ENCODE measurements at places on chromosomes 4 and X.

DNA sequence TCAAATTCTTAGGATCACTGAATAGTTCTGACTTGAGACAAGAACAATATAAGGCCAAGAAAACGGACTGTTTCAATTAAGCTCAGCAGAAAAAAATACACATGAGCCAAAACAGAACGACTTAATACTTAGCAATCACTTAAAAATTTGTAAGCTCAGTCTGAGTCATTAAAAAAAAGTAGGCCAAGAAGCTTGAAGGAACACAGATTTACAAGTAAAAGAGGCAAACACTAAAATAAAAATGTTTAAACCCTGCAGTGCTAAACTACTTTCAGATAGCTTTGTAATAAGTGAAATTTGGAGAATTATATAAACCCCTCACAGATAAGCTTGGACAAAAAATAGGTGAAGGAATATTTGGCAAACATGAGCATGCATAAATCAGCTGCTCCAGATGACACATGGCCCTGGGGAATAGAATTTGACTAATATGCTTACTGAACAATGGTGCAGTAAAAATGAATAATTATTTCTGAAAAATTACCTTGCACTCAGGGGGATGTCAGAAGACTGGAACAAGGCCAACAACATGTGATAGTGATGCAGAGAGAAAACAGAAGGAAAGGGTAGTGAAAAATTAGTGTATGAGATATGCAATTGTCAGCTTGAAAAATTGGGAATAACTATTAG, 49.6 kb downstream of the LNX1 start:
- peak; percentile 89 for DNase-seq

GRCh38 chr4:181213551-181213950, 1029.7 kb upstream of the TENM3 start:
- DNase-seq, result no peak

DNA sequence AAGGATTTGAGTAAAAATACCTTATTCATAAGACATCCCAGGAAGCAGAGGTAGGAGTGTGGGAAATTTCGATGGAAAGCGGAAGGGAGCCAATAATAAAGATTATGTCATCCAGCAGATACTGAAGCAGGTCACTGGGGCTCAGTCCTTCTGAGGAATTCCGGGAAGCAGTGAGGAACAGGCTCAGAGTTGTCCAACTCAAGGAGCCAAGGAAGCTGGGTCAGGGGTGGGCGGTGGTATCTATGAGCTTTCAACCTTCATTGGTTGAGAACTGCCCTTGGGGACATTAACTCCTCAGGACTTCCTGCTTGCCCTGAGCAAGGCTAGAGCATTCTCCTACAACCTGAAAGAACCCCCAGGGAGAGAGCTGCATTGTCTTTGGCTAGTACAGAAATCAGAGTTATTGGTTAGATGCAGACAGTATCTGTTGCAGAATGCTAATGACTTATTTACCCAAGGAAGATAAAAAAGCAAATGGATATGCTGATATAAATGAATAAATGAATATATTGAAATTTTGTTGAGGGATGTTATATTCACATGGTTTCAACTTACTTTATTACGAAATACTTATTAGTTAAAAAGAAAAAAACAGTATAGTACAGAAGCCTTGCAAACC, 68.2 kb downstream of the DMP1 start:
- no peak for DNase-seq

DNA sequence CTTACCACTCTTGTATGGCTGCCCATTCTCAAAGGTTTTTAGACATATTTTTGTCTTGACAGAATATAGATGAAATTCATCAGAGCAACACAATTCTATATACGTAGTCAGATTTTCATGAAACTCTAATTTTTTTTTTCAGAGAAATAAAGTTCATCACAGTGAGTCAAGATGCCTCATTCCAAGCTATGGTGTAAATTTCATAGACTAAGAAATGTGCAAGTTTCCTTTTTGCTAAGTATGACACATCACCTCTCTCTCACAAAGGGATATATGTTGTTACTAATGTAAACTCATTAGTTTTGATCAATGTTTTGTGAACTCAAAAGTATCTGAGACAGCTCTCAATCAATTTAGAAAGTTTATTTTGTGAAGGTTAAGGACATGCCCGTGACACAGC, 60.4 kb upstream of the ATXN3L start:
- DNase-seq, result no peak

DNA sequence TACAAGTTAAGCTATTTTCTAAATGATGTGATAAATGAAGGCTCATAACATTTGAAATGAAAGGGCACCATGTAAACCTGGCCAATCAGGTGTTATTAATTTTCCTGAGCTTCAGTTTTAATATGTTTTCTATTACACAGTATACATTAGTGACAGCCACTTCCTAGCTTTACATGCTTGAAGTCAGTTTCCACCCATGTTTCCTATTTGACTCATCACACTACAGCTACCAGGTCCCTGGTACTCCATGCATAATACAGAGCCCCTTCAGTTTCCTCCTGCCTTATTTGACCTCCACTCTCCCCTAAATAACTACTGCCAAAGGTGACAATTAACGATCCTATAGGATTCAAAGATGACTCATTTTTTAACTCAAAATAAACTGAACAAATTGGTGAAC, 18.3 kb downstream of the ZNF518B start:
- no peak for DNase-seq

GRCh38 chr4:6041800-6042199, 23.6 kb upstream of the C4orf50 start:
- no peak for DNase-seq

GRCh38 chr4:2624782-2625530, 88.5 kb downstream of the FAM193A start:
- DNase-seq, result no peak

DNA sequence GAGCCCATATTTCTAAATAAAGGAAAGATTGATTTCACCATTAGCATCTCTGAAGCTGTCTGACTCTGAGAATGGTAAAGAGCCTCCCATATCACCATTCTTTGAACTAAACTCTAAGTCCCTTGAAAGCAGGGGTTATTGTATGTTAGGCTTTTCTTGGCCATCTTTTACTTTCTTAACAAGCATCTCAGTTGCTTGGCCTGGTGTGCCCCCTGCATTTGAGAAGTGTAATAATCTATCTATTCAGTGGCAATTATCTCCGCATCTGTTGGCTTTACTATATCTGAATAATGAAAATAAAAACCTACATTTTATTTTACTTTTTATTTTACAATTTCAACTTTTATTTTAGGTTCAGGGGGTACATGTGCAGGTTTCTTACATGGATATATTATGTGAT, 128.3 kb upstream of the ARMCX2 start:
- no peak for DNase-seq

DNA sequence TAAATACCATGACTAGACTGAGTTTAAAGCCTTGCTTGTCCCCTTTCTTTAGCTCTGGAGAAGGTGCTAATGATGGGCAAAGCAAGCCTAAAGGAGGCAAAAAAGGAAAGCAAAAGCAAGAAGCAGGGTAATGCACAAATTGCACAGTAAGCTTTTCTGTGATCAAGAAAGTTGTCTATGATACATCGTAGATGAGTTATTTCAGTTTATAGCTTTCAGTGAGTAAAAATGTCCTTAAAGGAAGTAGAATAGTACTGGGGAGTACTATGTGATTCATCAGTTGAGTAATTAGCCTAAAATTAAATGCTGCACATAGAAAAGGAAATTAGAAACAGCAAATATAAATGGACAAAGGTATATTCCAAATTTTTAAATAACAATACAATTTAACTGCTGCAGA, 50.2 kb upstream of the PDE5A start:
- no peak for DNase-seq

DNA sequence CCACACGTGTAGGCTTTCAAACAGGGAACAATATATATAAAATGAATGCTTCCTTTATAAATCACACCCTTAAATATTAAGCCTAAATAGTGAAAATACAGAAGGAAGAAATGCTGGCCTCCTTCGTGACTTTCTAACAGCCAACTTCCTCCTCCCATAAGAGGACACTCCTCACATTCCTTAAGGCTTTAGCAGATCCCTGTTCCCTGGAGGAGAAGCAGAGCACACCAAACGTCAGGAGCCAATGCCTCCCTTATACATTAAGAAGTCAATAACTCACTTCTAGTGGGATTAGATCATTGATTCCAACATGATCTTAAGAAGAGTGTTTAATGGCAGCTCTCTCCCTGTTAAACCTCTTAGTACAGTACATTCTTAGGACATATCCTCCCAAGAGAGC, 108.4 kb upstream of the FAM241A start:
- DNase-seq, result no peak

GRCh38 chrX:100449696-100450608, 39.9 kb upstream of the PCDH19 start:
- DNase-seq, result no peak

DNA sequence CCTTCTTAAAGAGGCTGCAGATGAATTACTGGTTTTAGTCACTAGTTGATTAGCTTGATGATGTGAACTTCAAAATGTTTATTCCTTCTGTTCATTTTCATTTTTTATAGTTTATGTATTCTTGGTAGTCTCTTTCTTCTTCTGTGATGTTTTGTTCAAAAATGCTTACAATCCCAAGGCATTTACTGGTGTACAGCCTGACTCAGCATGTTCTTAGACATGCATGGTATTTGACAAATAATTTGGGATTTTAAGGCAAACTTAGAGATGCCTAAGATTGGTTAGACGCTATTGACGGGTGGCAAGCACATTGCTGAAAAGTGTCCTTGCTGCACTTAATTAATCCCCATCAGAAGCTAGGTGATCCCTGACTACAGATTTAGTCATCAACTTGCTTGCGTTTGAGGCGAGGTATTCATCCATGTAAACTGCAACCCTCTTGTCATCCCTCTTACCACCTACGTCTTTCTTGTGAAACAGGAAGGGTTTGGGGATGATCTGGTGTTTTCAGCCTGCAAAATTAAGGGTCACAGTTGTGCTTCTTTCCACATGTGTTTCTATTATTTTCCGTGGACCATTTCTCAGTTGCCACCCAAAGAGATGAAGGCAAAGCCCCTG, 331.8 kb downstream of the DKK2 start:
- no peak for DNase-seq

GRCh38 chrX:48021026-48021900, 14.5 kb downstream of the SPACA5 start:
- DNase-seq, result peak; percentile 61

DNA sequence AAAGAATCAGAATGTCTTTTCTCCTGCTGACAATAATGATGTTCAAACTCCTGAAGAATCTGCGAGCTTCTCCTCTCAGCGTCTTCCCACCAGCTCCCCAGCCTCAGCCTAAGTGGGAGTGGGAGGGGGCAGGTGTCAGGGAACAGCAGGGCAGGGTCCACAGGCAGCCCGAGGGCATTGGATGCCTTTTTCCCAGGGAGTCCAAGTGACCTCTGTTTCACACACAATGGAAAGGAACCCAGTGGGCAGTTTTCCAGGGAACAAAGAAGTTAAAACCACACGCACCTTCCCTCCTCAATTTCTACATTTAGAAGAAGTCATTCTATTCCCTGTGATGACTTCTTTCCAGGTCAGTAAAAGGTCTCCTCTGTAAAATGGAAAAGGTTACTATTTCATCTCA, 278.5 kb downstream of the PARM1 start:
- DNase-seq, result no peak

- no peak for DNase-seq
Measured at GRCh38 chr4:8058031-8058479, 100.6 kb downstream of the ABLIM2 start.
